ENCODE measurements at places on chromosomes 5 and 9. TPM values are rescaled to one million over a fixed set of nuclear protein-coding genes. Genes with fewer than 3 reads are reported as not detected.

The IFNB1 gene
- not detected for total RNA-seq

The ARSI gene
- 3.1 TPM for total RNA-seq

The SPAAR gene
- 5.1 TPM for total RNA-seq

The HK3 gene
- 53.3 TPM for total RNA-seq

DNA sequence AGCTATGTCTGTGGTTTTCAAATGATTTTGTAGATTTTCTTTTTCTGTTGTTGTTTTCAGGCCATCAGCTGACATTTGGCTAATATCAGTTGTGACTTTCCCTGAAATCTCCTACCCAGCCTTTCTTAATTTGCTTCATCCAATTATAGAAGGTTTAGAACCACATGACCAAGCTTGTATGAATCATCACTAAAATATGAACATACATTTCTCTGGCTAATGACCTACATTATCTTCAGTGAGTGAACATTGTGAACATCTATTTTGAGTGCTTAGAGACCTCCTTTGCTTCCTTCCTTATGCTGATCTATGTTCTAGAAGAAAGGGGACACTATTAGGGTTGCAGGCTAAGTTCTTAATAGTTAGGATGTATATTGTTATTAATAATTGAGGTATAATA is 532.5 kb downstream of the RAB3C start:
- no peak for DNase-seq

GRCh38 chr5:180689775-180690174 is 40.4 kb upstream of the FLT4 start:
- DNase-seq, result no peak

GRCh38 chr9:35603506-35603985 is 1.5 kb upstream of the TESK1 start:
- DNase-seq, result no peak

GRCh38 chr5:170220191-170220590 is 12.6 kb upstream of the C5orf58 start:
- DNase-seq, result no peak

GRCh38 chr5:131163276-131164119 is 1.6 kb downstream of the HINT1 start:
- no peak for DNase-seq

DNA sequence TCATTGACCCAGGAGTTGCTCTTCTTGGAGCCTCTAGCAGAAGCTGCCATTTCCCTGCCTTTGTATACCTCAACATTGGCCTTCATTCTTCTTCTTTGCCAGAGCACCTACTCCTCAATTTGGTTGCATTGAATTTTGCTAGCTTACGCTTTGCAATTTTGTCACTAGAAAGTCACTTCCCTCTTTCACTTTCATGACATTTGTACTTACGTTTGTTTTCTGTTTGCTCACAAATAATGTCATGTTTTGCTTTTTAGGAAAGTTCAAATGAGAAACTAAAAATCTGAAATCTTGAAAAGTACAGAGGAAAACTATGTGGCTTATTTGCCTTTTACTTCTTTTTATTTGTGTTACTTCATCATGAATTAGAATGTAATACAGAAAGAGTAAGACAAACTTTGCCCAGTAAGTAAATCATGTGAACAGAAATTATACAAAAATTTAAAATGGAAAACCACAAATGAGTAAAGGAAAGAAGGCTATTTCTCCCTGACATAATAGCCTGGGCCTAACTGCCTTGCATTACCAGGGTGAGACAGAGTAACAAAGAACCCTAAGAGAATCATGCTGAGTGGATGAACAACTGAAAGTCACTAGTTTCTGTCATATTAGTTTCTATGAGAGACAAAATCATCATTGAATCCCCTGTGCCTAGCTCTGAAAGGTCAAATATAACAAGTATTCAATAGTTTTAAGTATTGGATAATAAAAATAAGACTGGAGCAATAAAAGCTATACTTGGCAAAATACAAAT is 7.4 kb upstream of the IFNA1 start:
- no peak for DNase-seq

Measured in upper lobe of left lung (tissue), 6 donors.